ENCODE measurements at places on chromosomes 1 and 21.

DNA sequence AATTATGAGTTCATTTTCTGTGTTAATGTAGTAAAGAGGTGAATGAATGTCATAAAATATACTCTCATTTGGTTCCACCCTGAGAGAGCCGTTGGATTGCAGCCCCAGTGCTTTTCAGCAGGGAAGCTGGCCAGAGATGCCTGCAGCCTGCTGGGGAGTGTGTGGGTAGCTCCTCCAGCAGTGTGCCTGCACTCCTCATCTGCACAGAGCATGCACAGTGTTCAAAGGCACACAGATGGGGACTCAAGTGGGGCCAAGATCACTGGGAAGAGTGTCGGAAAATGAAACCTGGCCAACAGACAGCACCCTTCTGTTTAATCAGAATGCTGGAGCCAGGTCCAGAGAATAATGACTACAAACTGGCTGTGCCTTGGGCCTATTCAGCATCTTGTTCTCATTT, 206.8 kb downstream of the ST6GALNAC3 start:
- DNase-seq, result peak; percentile 32

DNA sequence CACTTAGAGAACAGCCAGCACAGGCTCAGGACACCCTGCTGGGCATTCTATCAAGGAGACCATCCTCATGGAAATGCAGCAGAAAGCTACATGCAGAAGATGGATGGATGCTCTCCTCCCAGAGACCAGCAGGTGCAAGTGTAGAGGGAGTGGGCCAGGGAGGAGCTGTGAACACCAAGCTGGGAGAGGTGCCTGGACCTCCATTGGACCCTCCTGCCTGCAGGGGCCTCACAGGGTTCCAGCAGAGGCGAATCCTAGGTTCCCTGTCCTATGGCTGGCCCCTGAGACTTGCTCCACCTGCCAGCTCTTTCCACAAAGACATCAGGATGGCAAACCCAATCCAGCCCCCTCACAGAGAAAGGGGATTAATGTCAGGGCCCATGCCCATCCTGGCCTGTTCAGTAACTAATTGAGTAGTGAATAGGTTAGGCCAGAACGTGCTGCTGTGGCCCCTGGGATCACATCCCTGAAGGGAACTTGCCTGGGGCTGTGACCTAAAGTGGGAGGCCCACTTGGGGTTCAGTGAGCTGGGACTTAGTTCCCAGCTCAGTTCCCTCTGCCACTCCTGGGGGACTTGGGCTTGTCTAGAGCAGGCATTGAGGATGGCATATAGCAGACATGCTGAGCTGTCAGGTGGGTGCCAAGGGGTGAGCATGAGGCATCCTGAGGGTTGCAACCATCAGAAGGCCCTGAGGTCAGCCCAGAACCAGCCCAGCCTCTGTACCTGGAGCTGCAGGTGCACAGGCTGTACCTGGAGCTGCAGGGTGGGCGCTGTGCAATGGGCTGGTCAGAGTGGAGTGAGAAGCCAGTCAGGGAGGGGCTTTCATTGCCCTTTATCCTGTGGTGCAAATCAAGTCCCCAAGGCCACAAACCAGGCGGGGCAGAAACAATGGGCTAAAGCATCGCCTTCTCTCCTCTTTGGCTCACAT, 22.9 kb upstream of the ZNF678 start:
- DNase-seq, result no peak

- peak; percentile 68 for DNase-seq
Observed at GRCh38 chr1:244992833-244993232, 128.5 kb upstream of the HNRNPU start.

DNA sequence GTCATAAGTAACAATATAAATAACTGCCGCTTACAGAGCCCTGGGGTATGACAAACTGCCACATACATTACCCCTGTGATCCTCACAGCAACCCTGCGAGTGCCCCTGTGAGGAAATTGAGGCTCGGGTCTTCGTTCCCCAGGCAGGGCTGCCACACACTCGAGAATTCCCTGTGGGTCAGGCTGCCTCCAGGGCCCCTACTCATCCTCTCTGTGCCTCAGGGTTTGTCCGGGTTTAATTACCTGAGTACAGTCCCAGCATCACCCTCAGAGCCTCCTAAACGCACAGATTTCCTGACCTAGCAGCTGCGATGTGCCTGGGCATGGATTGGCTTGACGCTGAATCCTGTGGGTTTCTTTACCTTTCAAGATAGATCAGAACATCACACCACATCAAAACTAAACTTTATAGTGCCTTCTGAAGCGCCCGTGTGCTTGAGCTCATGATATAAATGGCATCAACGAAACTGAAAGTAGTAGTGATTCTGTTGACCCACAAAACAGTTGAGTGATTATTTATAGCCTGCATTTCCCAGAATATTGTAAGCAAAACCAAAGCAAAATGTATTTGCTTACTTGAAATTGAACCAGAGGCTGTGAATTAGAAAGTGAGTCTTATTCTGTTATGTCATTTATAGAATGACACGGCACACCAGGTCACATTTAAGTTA, 14.0 kb downstream of the SLC37A1 start:
- peak; percentile 29 for DNase-seq

DNA sequence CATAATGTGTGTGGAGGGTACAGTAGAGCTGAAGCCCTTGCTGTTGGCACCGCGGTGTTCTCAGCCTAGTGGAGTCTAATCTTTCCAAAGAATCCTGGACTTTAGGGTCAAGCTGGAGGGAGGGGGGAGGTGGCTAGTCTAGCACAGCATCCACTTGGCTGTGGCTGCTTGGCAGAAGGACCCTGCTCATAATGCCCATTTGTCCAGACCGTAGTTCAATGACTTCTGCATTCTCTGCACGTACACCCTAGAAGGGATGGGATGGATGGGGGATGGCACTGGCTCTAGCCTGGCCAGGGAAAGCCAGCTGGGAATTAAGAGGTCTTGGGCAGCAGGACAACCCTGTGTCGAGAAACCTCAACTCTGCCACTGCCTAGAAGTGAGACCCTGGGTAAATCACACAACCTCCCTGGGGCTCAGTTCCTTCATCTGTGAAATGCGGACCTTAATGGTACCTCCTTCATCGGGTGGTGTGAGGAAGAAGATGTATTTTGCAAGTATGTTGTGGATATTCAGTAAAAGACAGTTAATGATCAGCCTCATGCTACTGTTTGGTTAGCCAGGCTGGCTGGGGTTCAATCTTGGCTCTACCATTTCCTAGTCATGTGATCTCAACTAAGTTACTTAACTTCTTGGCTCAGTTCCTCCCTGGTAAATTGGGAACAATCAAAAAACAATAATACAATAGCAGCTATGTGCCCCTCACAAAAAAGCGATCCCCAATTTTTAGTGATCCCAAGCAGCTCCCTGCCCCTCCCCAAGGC, 27.2 kb upstream of the CLIC4 start:
- DNase-seq, result no peak

- DNase-seq, result peak; percentile 67
Observed at GRCh38 chr1:207002724-207003146, 29.8 kb downstream of the C1orf116 start.

- no peak for DNase-seq
Observed at GRCh38 chr1:88802950-88803349, 88.4 kb downstream of the GTF2B start.

- DNase-seq, result no peak
Observed at GRCh38 chr1:151475175-151475574, 15.9 kb upstream of the POGZ start.

DNA sequence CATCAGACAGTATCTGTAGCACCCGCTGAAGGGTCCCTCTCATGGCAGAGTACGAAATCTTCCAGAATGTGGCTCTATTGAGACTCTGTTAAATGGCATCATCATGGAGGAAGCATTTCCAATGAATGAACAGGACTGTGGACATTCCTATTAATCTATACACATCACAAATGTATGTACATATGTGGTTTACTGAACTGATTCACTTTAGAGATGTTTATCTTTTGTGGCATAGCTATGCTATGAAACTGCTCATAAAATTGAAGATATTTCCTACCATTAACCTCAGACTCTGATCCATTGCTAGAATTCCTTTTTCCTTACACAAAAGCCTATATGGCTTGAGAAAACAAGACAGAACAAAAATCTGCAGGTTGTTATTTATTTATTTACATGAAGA, 259.6 kb upstream of the RRP15 start:
- DNase-seq, result no peak

Measured in DMS79 treated with DMSO at 0.1 percent for 48 hours (cell line).